ENCODE measurements at places on chromosomes 11 and 22. TPM values are rescaled to one million over a fixed set of nuclear protein-coding genes. Genes with fewer than 3 reads are reported as not detected.

MIAT gene
- 2.3 TPM for total RNA-seq

RFPL2 gene
- not detected for total RNA-seq

CASP5 gene
- total RNA-seq: 3.9 TPM

TRIM51 gene
- total RNA-seq: not detected

MYO7A gene
- total RNA-seq: 16.2 TPM

RBFOX2 gene
- total RNA-seq: 41.2 TPM

DNAJC24 gene
- 19.5 TPM for total RNA-seq

KMT5B gene
- 30.8 TPM for total RNA-seq

DNA sequence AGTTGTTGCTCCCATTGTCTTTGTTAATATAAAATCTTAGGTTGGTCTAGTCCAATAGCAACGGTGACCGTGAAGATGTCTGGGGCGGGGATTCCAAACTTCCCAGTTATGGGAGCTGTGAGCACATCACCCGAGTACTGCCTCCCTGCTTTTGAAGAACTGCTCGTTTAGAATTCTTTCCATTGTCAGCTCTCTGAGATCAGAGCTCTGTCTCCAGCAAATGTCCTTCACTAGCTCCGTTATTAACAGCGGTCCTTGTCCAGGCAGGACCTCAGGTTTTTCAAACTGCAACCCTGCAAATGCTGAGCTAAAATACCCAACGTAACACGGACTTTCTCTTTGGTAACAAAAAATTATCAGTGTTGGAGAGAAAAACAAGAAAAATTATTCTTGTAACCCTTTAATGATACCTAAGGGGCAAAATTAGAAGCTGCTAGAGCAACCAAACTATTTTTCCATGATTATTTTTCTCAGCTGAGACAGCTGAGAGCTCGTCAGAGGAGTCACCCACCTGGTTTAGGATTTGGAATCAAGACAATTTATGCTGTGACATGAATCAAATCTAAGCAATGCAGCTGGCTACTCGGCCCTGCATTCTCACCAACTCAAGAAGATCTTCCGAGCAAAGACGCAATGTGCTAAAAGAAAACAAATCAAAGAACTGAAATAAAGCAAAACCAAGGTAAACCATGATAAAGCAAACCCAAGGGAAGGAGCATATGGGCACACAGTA lies 15.1 kb upstream of the EFCAB6 start:
- DNase-seq: no peak

DNA sequence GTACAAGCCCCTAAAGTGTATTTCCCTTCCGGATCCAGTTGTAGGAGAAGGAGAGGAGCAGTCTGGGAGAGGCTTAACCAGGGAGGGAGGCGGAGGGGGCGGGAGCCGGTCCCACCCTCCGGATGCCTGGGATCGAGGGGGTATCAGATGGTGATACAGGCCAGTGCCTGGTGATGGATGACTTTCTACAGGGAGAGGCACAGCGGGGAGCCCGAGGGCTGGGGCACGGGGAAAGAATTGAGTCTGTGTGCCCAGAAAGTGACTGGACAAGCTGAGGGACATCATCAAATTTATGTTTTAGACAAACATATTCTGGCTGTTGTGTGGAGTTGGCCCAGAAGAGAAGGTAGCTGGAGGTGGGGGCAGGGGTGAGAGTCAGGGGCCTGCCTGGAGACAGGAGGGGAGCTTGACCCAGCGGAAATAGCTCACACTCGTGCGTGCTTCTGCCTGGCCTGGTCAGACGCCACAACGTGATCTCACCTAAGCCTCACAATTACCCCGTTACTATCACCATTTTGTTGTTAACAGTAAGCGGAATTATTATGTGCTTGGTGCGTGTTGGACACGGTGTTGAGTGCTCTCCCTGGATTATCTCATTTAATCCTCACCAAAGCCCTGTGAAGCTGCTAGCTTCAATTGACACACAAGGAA lies 42.4 kb downstream of the AMPD3 start:
- DNase-seq: no peak

- DNase-seq: no peak
Observed at GRCh38 chr11:110380836-110381622, 48.7 kb upstream of the FDX1 start.

DNA sequence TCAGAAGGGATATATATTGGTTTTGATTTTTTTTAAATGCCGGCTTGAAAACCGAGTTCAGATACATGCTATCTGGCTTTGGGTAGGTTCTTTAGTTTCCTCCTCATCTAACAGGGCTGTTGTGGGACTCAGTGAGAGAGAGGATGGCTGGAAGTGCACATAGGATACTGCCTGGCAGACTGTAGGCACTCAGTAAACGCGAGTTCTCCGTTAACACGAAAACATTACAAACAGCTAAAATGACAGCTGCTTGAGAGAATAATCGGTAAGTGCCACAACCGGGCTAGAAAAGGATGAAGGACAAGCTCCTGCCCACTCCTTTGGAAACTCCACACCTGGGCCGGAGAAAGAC lies 369 bp downstream of the XRRA1 start:
- DNase-seq: no peak

GRCh38 chr22:44597616-44598015 lies 99.6 kb upstream of the RTL6 start:
- DNase-seq: no peak

DNA sequence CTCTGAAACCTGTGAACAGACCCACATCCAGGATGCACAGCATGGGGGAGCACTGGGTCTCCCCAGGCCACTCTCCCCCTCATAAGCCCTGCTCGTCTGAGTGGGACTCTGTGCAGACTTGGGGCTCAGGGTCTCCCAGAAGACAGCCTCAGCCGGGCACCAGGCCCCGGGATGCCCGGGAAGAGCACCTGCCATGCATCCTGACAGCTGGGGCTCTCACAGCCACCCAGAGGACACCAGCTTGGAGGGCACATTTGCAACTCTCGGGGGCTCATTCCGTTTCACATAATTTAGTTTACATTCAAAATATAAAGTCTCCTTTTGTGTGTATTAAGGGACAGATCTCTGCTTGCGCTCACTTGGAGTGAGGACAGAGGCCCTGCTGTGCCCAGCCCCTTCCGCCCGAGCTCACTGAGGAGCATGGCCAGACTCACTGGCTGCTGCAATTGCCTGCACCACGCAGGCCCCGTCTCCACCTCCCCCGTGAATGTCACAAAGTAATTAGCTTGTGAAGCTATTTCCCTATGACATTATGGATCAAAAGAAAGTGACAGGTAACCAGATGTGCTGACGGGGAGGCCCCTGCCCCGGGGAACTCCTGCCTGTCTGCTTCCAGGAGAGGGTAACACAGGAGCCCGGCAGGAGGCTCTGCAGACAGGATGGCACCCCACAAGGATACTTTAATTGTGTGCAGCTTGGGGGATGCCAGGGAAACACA lies 275.6 kb downstream of the BRD1 start:
- DNase-seq: no peak

GRCh38 chr22:46953968-46954765 lies 191.7 kb downstream of the TBC1D22A start:
- no peak for DNase-seq

GRCh38 chr22:20550057-20550817 lies 42.8 kb downstream of the MED15 start:
- DNase-seq: no peak

DNA sequence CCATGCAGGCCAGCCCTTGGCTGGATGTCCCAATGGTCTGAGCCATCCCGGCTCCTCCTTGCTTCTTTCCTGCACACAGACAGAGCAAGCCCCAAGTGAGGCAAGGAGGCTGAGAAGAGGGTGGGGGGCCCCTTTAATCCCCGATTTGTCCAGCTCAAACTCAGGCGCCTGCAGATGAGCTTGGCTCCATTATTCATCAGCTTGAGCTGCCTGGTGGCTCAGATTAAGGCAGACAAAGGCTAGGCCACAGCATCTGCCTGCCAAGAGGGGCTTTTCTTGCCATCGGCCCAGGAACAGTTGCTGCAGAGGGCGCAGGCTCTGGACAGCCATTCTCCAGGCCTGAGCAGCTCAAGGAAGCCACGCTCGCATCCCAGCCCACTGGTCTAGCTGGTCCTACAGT lies 35.4 kb downstream of the LMO1 start:
- DNase-seq: no peak

GRCh38 chr22:26927821-26928220 lies 270.4 kb downstream of the MIAT start:
- no peak for DNase-seq

GRCh38 chr11:121048464-121049233 lies 24.7 kb downstream of the TBCEL start:
- no peak for DNase-seq

- no peak for DNase-seq
Observed at GRCh38 chr11:105070306-105070705, 25.2 kb upstream of the CARD16 start.

DNA sequence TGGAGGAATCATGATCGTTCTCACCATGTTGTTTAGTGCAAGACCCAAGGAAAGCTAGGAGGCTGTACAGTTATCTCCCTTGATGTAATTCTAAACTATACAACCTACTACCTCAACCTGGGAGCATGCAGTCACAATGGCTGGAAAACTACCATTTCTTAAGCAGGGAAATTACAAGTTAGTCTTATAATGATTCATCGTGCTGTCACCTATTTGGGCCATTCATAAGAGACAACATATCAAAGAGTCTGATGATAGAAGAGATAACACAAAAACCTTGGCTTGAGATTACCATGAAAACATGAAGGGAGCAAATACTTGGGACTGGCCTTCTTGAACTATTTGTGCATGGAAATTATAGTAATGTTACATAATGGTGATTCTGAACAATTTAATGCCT lies 30.5 kb upstream of the BLID start:
- no peak for DNase-seq

GRCh38 chr11:90803366-90803765 lies 580.5 kb upstream of the CHORDC1 start:
- DNase-seq: no peak

GRCh38 chr11:101862391-101863233 lies 52.2 kb upstream of the CEP126 start:
- DNase-seq: no peak

DNA sequence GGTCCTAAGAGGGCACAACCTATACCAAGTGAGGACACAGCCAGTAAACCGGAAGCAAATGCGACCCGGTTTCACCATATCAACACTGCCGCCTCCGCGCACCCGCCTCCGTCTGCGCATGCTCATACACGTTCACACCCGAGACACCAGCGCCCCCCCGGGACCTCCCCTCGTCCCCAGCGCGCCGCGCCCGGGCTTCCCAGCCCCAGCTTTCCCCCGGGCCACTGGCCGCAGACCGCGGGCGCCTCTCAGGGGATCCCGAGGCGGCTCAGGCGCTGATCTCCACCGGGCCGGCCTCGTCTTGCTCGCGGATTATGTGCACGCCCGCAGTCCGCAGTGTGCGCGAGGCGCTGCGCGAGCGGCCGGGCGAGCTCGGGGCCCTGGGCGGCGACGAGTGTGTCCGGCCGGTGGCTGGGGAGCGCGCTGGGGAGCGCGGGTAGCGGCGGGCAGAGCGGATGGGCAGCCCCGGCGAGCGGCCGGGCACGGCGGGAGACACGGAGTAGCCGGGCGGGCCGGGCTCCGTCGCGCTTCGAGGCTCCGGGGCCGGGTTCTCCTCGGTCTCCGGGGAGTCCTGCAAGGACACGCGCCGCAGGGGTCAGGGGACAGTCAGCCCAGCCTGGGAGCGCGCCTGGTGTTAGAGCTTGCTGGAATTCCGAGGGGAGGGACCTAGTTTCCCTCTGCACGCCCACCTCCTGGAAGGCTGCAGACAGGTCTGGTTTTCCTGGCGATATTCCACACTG lies 2.0 kb downstream of the HEPN1 start:
- no peak for DNase-seq

- no peak for DNase-seq
Observed at GRCh38 chr11:19253817-19254216, 13.1 kb upstream of the E2F8 start.

DNA sequence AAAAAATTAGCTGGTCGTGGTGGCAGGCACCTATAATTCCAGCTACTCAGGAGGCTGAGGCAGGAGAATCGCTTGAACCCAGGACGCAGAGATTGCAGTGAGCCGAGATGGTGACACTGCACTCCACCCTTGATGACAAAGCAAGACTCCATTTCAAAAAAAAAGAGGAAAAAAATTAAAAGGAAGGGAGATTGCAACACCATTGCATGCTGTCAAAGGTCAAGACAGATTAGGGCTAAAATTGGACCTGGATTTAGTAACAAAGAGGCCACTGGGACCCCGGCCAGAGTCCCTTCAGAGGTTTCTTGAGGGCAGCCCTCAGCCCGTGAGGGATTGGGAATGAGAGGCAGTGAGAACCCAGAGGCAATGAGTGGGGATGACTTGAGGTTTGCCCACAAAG lies 8.2 kb upstream of the MAFF start:
- no peak for DNase-seq

GRCh38 chr11:90795746-90796145 lies 572.9 kb upstream of the CHORDC1 start:
- DNase-seq: no peak

DNA sequence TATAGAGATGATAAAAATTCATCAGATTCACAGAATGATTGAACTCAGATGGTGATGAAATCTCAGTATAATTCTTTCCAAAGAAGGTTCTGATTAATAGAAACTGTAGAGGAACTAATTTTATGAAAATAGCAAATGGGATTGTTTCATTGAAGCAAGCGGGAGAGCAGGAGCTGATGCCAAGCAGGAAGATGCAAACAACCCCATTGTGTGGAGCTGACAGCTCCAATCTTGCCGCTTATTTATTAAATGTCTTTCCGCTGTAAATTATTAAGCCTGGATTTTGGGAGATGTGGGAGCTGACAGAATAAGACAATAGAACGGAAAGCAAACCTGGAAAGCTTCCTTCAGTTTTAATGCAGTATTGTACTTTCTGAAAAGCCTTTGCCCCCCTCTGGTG lies 6.0 kb upstream of the TMEM218 start:
- DNase-seq: no peak

DNA sequence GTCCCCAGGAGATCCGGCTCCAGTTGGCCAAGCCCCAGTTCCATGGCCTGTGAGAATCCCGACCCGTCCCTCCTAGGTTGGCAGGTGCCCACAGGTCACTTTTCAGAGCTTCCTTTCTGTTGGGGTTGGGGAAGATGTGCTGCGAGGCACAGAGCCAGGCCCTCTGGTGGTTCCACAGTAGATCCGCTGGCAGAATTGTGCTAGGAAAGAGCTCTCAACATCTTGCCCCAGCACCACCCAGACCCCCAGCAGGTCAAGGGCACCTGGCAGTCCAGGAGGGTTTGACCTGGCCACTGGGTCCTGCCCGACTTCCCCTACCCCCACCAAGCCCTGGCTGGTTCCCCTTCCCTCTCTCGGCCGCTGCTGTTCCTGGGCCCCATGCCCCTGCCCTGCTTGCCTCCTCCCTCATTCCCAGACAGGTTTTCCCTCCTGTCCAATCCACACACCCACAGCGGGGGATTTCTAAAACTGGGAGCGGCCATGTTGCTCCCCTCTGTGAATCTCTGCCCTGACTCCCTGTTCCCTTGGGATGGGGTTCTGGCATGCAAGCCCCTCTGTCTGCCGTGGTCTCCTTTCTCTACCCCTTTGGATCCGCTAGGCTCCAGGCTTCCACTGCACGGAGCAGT lies 26.2 kb upstream of the GCAT start:
- no peak for DNase-seq

GRCh38 chr11:18012122-18012905 lies 533 bp downstream of the SERGEF start:
- no peak for DNase-seq
